ENCODE measurements at places on chromosomes 6 and 20.
A peak's percentile ranks its signal among the peaks of the same experiment; 100 is the strongest.

DNA sequence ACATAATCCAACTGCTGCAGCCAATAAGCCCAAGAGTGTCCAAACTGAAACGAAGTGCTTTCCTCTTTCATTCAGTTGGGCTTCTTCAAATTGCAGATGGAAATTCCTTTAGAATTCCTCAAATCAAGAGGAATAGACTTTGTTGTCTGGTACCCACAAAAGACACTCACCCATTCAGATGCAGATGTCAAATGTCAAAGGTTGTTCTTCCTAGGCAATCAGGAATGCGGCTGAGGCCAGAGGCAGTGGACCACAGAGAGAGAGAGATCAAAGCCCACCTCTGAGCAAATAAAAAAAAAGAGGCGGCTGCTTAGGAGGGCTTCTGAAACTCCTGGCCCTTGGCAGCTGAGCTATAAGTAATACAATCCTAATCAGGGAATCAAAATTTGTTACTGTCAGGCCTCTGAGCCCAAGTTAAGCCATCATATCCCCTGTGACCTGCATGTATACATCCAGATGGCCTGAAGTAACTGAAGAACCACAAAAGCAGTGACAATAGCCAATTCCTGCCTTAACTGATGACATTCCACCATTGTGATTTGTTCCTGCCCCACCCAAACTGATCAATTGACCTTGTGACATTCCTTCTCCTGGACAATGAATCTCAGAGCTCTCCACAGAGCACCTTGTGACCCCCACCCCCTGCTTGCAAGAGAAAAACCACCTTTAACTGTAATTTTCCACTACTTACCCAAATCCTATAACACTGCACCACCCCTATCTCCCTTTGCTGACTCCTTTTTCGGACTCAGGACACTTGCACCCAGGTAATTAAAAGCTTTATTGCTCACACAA, 303.0 kb upstream of the GJE1 start:
- DNase-seq = no peak

DNA sequence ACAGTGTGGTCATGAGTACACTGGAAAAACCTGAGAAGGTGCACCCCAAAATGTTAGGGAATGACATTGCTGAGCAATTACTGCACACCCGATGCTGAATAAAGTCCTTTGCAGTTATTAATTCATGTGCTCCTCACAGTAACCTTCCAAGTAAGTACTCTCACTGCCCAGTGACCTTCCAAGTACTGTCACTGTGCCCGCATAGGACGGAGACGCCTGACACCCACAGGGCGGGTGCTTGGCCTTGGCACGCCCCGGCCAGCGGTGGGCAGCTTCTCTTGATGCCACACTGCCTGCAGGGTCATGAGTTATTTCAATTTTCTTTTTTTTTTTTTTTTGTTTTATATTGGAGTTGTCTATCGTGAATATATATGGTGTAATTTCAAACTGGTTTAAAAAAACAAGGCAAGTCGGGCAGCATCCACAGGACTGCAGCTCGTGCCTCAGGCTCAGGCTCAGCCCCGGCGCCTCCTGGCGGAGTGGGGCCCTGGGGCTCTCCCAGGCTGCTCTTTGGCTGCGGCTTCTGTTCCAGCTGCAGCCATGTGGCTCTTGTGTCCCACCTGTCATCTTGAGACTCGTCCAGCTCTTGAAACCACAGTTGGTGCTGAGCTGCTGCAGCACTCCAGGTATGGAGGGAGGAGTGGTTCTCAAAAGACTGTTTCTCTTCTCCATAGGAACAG, 27.0 kb downstream of the PNLDC1 start:
- DNase-seq = no peak

DNA sequence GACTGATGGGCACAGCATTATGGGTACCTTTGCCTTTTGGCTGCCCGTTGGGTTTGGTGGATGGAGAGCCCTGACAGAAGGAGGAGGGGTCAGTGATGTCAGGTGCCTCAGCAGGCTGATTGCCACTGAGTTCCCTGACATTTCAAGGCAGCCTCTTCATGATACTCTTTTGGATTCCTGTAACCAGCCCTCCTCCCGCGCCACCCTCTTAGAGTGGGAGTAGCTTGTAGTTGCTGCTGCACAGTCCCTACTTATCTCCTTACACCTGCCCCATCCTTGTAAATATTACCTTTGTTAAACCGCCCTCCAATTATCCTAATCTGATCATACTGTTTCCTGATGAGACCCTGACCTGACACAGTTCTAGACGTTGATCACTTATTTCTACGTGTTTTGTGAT, 140.0 kb downstream of the CFAP61 start:
- DNase-seq = no peak

DNA sequence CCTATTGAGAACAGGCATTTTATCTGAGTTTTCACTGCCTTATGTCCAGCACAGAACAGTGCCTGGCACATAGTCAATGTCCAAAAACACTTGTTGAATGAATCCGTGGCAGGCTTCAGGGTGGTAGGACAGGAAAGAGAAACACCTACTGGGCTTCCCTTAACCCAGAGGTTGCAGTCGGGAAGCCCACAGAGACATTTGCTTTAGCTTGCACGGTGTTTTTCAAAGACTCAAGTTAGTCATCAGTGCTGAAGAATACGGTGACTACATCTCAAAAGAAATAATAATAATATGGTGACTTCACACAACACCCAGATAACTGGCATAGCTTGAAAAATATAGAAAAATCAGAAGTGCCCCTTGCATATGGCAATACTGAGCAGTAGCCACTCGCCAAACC, 160.4 kb downstream of the CD83 start:
- no peak for DNase-seq

- DNase-seq = no peak
Measured at GRCh38 chr20:16806886-16807285, 58.7 kb downstream of the OTOR start.

DNA sequence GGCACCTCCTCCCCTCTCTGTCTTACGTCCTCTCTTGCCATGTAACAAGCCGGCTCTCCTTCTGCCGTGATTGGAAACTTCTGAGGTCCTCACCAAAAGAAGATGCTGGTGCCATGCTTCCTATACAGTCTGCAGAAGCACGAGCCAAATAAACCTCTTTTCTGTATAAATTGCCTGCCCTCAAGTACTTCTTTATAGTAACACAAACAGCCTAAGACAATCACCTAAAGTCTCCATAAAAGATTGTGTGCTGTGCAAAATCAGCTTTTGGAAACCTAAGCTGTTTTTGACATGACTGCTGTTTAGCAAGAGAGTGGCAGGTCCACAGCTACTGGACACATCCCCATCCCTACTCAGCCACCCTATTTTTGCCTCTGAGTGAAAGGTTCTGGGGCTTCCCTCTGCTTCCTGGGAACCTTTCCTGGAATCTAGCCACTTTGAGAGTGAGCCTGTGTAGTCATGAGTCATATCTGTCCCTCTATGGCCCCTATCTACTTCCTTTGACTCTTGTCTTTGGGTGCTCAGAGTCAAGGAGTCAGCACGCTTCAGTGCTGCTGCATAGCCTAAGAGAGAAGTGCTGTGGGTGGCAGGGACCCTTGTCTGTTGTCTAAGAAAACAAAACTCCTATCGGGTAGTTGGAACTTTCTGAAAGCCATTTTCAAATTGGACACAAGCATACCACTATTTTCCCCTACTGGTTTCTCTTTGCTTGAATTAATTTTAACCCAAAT, 110.0 kb downstream of the PPP1R14C start:
- no peak for DNase-seq

- DNase-seq = peak; percentile 50
Measured at GRCh38 chr6:104682722-104683643, 176.7 kb downstream of the HACE1 start.

GRCh38 chr20:50368813-50369224, 141.4 kb upstream of the PTPN1 start:
- DNase-seq = no peak

GRCh38 chr6:48377115-48377514, 266.1 kb upstream of the PTCHD4 start:
- DNase-seq = no peak

DNA sequence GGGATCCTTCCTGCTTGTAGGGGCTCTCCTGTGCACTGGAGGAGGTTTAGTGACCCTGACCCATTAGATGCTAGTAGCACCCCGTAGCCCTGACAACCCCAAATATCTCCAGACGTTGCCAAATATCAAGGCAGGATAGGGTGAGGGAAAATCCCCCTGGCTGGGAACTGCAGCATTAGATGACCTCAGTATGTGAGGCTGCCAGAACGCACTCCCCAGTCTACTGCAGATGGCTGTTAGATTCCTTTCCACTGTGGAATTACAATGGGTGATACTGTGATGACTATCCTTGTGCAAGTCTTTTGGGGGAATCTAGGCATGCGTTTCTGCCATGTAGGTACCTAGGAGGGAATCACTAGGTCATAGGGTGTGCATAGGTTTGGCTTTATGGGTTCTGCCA, 226.3 kb upstream of the KCNG1 start:
- DNase-seq = no peak

DNA sequence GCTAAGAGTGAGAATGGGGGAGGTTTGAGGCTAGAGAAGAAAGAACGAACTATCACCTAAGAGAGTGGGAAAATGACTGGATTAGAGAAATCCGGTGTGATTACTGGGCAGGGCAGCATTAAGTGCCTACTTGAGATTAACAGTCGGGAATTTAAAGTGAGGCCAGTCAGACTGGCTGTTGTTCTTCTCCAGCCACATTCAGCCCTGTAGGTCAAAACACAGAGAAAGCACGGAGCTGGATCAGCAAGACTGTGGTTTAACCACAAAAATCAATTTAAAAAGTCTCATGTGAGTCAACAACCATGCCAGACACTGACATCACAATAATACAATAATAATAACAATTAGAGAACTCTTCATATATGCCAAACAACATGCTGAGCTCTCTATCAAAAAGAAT, 301.9 kb upstream of the SGK1 start:
- no peak for DNase-seq

- peak; percentile 61 for DNase-seq
Measured at GRCh38 chr20:24948939-24949679, at the start of gene CST7. CST7 (plus strand) TSS chr20:24949269; CDS start chr20:24949506, 237 bp downstream.

- DNase-seq = no peak
Measured at GRCh38 chr6:142700032-142700431, 244.9 kb downstream of the HIVEP2 start.

GRCh38 chr20:44735816-44736169, 9.9 kb upstream of the KCNK15 start:
- DNase-seq = no peak

DNA sequence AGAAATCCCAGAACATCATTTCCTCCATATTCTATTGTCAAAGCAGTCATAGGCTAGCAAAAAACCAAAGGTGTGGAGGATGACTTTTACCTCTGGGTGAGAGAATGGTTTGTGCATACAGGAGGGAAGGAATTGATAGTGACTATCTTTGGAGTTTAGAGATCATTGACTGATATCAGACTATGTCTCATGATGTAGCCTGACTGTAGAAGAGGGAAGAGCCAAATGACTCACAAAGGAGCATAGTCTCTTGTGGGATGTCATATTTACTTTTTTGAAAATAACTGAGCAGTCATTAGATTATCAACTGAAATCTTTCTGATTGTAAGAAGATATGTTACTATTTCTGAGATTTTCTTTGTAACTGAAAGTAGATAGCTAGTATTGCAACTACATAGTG, 158.5 kb downstream of the FLRT3 start:
- no peak for DNase-seq

DNA sequence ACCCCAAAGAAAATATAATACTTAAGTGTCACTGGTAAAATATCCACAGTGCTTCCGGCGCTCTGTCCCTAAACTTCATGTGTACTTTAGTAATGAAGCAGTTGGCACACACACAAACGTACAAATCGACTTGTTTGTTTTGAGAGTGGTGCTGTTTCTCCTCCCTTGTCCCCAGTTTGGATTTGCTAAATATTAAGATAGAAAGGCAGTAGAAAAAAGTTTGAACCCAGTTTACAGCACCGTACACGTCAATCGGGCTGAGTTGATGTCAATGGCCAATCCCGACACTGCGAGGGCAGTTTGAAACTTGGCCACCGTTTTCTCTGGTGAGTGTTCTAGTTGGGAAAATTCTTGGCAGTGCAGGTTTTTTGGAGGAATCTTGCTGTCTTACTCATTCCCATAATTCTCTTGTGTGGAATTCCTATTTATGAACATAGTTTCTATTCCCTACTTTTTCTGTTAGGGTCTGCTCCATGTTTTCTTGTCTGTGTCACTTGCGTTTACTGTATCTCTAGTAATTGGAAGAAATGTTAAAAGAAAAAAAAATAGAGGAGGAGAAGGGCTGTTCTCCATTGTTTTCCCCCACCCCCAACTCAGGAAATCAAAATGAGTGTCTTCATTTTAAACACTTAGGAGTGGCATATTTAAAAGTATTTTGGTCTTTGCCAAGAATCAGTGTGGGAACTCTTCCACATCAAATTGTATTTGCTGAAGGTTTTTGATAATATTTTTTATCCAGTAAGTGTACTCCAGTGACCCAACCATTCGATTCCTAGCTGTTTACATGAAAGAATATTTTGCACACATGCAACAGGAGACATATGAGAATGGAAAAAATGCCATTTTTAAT, 72.3 kb downstream of the OR2B2 start:
- no peak for DNase-seq

DNA sequence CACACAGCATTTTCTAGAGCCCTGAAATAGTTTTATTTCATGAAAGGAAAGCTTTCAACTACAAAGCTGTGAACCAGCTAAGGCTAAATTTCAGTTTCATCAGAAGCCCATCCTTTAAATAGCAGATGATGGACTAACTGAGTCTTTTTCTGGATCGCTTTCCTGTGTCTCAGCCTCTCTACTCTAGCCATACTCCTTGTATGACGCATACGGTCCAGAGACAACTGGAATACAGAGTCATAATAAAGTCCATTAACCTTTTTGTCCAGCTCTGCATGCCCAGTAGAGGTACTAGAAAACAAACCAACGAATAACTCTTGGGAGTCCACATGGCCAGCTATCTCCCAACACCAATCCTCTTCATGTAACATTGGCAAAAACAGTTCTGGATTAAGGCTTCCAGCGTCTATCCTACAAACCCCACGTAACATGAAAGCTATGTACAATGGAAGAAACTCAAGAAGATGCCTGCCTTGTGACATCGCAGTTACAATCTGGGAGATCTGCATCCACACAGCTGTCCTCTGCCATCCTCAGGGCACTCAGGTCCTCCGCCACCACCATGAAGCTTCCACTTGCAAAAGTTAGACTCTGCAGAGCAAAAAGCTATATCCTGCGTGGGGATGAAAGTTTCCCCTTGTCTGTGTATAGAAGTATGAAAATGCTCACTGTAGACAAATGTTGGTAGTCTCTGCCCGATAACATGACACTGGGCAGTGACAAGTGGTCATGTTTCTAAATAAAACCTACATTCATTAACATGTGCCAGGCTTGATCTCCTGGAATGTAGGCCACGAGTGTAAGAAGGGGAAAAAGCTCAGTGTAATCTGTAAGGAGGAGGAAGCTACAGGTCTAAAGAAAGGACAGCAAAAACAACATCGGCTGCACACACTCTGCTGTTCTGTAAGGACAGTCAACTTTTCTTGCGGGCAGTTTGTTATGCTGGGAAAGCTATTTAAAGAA, 360.4 kb downstream of the ESR1 start:
- DNase-seq = no peak

DNA sequence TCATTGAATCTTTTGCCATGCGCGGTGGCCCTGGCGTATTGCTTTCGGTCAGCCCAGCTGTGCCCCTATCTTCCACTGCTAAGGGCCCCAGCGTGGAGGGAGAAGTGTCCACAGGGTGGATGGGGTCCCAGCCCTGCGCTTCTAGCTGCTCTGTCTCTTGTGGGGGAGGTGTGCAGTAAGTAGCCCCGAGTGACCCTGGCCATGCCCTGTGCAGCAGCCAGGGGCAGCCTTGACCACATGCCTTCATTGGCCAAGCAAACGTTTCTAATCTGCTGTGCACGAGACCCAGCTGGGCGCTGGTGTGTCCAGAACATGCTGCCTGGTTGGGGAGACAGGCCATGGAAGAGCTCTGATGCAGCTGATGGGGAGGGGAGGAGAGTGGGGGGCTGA, 13.6 kb downstream of the TMEM181 start:
- no peak for DNase-seq
